ENCODE measurements at places on chromosomes 11 and 22.
A peak's percentile ranks its signal among the peaks of the same experiment; 100 is the strongest.

- DNase-seq = no peak
Measured at GRCh38 chr11:68282141-68282860, 10.5 kb upstream of the C11orf24 start.

DNA sequence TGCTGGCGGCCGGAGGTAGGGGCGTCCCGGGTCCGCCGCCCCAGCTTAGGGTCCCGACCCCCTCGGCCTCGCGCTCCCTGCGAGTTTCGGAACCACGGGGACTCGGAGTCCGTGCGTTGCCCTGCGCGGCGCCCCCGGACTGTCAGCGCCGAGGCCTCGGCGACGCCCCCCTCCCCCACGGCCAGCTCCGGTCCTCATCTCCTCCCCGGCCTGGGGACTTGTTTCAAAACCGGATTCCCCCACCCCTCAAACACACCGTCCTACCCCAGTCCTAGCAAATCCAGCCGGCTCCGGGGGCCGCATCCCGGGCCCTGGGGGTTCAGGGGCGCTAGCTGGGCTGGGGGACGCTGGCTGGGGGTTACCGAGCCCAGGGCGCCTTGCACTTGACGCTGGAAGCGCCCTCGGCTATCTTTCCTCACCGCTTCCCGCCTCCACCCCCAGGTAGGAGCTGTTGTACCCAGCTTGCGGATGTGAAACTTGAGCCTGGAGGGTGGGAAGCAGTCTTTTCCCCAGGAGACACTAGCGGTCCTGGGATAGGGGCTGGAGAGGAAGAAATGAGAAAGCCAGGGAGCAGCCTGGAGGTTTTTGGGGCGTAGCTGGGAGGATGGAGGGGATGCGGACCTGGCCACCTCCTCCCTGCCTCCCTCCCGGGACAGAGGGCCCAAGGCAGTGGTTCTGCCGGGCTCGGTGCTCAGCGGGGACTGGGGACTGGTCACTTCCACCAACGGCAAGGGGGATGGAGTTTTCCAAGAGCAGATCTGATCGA, 550 bp downstream of the FBLN1 start:
- no peak for DNase-seq

DNA sequence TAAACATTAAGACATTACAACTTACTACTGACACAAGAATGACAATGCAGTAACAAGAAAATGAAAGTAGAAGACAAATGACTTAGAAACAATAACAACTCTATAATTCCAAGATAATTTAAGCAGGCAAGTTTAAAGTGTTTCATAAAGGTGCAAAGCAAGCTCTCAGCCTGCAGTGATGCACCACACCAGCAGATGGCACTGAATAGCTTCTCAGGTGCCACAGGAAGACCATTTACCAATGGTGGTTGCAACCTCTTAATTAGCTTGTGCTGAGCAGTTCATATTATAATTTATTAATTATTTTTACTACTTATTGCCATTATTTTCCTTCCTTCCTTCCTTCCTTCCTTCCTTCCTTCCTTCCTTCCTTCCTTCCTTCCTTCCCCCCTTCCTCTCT, 60.6 kb downstream of the NXPE2 start:
- peak; percentile 40 for DNase-seq

- no peak for DNase-seq
Measured at GRCh38 chr11:29022676-29023075, 914.5 kb downstream of the METTL15 start.
